ENCODE measurements at places on chromosomes 1 and 21. TPM values are rescaled to one million over a fixed set of nuclear protein-coding genes. Genes with fewer than 3 reads are reported as not detected.

FCGR1A gene
- polyA plus RNA-seq = not detected

SLAMF8 gene
- polyA plus RNA-seq = not detected

ADAMTS5 gene
- not detected for polyA plus RNA-seq

TMEM269 gene
- not detected for polyA plus RNA-seq

SV2A gene
- 2.8 TPM for polyA plus RNA-seq

LCE1A gene
- polyA plus RNA-seq = not detected

RRP1B gene
- 38.0 TPM for polyA plus RNA-seq

REN gene
- polyA plus RNA-seq = not detected

TNNT2 gene
- polyA plus RNA-seq = not detected

NBPF6 gene
- polyA plus RNA-seq = not detected

AMIGO1 gene
- 6.4 TPM for polyA plus RNA-seq

OR2L8 gene
- polyA plus RNA-seq = not detected

RAP1GAP gene
- not detected for polyA plus RNA-seq

All from CD4-positive, alpha-beta memory T cell (primary cell).